Activated CD4-positive, alpha-beta T cell treated with anti-CD3 and anti-CD28 coated beads for 4 hours (primary cell): ENCODE measurements at places on chromosomes 2 and 18.

DNA sequence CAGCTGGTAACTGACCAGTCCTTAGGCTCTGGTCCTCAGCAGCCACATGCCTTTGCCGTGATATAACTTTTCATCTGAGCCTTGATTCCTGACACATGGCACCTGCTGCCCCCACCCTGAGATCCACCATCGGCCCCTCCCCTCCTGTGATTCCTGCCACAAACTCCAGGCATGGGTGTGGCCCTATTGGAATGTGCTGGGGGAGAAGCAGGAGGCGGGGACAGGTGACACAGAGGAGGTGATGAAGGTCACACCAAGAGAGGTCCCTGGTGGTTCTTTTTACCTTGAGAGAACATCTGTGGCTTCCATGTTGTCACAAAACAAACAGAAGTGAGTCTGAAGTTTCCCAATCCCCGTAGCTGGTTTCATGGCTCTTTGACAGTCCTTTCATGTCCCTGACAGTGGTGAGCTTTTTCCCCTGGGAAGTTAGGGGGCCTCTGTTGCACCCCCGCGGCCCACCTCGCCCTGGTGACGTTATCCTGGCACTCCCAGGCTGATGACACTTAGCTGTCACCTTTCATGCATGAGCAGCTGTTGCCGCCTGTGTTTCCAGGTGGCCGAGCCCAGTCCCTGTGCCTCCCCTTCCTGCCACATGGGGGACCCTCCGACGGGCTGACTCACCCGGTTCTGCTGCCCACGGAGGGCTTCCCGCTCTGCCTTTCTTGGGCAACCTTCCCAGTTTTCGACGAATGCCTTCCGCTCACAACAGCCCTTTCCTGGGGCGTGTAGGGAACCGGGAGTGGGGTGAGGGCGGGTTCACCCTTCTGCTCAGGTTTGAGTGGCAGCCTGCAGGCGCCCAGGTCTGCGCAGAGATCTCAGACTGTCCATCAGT lies 66.3 kb upstream of the GLI2 start:
- no peak for DNase-seq

DNA sequence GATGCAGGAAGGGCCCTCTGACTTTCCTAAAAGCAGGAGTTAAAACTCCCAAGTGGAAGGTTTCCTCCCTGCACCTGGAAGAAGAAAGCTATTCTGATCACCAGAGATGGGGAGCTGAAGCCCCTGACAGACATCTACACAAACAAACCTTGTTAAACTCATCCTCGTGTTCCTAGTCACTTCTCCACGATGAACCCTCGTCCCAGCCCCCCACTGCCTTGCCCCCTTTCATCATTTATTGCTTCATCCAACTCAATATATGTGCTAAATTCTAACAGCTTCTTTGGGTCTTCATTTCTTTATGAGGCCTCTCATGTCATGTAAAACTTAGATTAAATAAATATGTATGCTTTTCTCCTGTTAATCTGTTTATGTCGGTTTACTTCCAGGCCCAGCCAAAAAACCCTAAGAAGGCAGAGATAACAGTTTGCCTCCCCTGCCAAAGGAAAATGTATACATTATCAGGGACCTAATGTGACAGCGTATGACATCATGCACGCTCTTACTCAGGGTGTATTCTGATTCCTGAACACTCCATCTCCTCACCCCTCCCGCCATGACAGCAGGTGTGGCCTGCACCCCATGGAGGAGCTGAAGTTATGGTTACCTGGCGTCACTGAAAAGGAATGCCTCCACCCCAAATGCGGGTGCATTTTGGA lies 287.2 kb downstream of the STK39 start:
- no peak for DNase-seq

- no peak for DNase-seq
Observed at GRCh38 chr2:46963941-46964673, 48.5 kb upstream of the MCFD2 start.

GRCh38 chr2:69628325-69629021 lies 15.1 kb downstream of the AAK1 start:
- peak; percentile 22 for DNase-seq

- no peak for DNase-seq
Observed at GRCh38 chr18:36700955-36701354, 127.8 kb downstream of the TPGS2 start.
